ENCODE measurements at places on chromosomes 1 and 21.

GRCh38 chr1:230950404-230950803 is 28.3 kb downstream of the TTC13 start:
- no peak for DNase-seq

- no peak for DNase-seq
Observed at GRCh38 chr1:90838720-90839119, 121.6 kb upstream of the BARHL2 start.

DNA sequence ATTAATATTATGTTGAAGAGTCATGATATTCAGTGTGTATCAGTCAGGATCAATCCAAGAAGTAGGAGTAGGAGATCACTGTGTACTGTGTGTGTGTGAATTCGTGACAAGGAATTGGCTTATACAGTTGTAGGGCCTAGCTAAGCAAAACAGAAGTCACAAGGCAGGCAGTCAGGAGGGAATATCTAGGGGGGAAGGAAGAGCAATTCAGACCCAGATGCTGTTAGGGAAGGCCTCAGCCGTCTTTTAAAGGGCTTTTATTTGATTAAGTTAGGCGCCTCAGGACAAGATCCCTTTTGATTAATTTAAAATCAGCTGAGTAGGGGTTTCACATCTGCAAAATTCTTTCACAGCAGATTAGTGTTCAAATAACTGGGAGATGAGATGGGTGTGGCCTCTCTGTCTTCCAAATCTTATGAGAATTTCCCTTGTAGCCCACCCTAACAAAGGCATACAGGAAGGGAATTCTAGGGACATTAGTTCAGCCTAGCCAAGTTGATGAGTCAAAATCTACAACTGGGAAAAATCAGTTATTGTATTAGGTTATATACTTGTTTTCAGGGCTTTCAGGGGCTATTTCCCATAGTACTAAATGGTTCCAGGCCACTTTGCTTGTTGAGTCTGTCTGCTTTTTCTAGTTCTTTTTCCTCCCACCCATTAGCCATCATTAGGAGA is 47.4 kb downstream of the ALG6 start:
- no peak for DNase-seq

- DNase-seq: peak; percentile 58
Observed at GRCh38 chr1:37795340-37796125, 1.9 kb downstream of the MANEAL start.

DNA sequence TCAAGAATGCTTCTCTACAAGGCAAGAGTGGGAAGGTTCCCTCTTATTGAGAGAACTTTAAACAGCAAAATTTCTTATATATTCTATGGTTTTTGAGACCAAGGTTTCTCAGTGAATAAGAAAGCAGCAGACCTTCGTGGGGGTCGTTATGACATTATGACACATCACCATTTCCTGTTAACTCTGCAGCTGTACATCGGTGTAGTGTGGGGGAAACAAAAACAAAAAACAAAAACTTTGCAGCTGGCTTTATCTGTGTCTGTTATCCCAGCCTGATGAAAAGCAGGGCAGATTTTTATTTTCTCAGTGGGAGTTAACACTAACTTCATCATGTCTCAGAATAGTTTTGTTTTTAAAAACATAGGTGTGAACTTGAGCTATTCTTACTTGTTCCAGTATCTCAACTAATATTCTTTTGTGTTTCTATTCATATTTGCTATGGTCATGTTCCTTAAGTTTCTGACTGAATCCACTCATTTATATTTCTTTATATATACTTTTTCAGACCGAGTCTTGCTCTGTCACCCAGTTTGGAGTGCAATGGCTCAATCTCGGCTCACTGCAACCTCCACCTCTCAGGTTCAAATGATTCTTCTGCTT is 2.1 kb downstream of the SDE2 start:
- DNase-seq: no peak

DNA sequence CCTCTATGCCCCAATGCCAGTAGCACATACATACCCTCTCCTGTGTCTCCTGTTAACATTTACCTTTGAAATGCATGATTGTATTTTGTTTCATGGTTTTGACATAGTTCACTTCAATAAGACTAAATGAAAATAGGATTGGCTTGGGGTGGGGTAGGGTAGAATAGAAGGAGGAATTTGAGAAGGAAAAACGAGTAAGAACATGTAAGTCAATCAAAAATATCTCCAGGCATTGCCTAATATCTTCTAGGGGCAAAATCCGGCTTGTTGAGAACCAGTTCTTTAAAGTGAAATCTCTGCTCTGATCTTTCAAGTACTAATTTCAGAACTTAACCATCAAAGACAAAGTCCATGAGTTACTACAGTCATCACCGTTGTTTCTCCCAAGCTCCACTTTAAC is 31.8 kb upstream of the RGS2 start:
- no peak for DNase-seq

- DNase-seq: no peak
Observed at GRCh38 chr1:114492978-114493377, 18.0 kb downstream of the TRIM33 start.

DNA sequence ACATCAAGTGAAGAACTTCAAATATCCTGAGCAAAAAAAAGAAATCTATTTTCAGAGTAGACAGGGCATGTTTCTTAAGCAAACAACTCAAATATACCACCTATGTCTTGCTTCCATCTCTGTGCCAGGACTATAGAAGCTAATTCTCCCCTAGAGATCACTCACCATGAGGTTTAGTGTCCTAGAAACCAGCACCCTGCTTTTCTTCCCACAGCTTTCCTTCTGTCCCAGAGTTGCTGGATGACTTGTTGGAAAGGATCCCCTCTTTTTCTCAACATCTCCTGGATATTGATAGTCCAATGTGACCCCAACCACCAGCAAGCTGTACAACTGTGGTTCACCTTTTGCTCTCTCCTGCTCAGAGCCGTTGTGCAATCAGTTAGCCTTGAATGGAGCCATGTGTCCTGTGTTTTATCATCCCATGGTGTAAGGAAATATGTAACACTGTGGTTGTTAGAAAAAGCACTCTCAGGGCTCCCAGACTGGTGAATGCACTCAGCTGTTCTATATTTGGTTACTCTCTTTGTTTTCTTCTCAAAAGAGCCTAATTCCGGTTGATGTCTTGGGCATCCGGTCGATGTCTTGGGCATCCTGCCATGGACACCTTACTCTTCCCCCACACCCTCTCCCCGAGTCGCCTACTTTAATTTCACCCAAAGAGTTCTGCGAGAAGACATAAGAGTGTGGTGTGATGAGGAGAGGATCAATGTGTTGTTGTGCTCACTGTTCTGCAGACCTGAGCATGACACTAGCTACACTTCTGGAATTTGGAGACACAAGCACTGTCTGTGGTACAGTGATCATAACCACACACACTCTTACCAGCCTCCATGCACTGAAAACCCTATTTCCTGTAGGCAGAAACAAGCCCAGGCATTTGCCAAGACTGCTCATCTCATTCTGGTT is 1.7 kb downstream of the TNFSF4 start:
- no peak for DNase-seq

DNA sequence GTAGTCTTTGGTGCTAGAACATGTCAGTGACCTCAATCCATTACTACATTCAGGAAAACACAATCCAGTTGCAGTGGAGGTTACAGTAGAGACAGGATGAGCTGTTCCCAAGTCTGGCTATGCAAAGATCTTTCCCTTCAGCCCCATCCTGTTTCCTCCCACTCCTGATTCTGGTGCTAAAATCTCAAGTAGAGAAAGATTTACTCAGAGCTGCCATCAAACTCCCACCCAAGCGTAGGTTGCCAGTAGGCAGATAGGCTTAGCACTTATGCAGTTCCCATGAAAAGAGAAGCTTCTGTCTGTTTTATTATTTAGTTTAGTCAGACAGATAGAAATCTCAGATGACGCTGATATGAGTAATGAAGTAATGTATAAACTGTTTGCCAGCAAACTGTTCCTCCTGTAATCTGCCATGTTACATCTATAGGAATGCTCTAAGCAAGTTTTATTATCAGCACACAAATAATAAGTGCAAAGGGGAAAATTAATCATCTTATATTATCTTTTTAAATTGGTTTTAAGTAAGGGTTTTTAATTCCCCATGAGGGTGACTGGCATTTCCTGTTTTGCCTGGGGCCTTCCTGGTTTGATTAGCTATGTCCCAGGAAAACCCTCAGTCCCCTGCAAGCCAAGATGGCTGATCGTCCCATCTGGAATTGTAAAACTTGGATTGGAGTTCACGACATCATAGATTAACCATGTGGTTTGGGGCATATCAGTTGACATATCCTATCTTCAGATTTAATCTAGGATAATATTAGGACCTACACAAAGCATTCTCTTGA is 188.3 kb upstream of the PALMD start:
- no peak for DNase-seq

DNA sequence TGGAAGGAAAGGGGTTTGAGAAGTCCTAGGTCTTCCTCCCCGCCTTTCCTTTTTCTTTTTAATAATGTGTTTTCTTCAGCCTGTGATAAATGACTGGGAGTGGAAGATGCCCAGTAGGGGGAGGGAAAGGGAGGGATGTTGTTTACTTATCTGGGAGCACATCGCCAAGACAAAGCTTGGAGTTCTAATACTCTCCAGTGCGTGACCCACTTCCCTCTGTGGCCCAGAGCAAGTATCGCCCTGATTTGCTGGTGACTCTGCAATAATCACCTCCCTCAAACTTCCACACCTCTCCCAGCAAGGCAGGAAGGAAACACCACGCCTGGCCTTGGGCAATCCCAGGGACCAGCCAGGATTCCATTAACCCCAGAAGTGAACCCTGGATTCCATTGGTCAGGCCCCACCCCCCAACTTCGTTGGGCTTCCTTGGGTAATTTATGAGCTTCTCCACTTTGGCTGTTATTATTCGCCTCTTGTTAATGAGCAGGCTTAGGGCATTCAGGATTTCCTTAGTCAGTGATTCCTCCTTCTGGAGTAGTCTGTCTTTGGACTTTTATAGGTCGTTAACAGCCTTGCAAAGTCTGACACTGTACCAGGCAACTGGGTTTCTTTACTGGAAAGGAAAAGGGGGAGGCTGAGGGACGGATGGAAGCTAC is 24.3 kb upstream of the GRHL3 start:
- DNase-seq: peak; percentile 63

- no peak for DNase-seq
Observed at GRCh38 chr1:94793296-94793656, 26.9 kb upstream of the SLC44A3 start.

GRCh38 chr1:3821447-3821846 is 25.1 kb upstream of the LRRC47 start:
- no peak for DNase-seq

DNA sequence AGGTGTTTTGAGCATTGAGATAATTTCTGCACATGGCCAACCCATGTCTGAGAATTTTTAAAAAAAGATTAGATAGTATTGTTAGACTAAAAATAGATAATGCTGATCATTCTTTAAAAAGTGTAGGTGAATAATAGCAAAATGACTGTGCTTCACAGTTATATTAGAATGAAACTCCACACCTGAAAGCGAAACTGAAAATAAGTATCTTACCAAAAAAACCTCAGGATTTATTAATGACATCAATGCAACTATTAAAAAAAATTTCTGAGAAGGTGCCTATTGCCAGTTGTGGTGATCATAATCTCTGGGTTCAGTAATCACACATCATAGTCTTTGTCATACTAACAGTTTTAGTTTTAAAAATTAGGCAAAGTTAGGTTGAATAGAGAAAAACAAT is 36.5 kb downstream of the PLA2G4A start:
- no peak for DNase-seq
